ENCODE measurements at places on chromosomes 1 and 21. TPM values are rescaled to one million over a fixed set of nuclear protein-coding genes. Genes with fewer than 3 reads are reported as not detected.

The EFCAB7 gene
- 9.6 TPM for total RNA-seq

The DNAJC8 gene
- total RNA-seq, result 71.7 TPM

GRCh38 chr1:228647523-228648444 lies 87.5 kb upstream of the RHOU start:
- DNase-seq, result peak; percentile 80

DNA sequence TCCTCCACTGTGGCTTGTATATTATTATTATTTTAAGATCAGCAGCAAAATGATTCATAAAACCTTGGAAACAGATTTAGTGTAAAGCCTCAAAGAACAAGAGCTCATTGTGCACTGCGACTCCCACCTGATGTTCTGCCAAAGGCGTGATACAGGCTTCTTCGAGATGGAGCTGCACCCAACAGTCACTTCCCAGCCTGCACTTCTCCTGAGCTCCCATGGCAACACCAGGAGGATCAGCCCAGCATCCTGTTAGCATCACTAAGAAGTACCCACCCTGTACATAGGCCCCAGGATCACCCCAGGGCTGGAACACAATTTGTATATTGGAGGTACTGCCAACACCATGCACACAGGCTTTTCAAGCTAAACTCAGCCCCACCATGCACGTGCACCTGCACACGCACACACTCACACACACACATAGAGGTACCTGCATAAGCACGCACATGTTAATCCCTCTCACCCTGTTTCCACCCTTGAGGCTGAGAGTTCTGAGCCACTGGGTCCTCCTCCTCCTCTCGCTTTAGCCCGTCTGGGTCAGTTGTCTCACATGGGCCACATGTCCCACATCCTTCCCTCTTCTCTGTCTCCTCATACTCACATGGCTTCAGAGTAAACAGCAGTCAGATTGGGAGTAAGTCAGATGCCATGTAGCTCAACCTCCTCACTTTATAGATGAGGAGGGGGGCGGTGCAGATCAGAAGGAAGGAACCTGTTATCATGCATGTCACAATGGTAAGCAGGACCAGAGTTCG lies 281.9 kb upstream of the POU3F1 start:
- DNase-seq, result no peak

- no peak for DNase-seq
Measured at GRCh38 chr1:27476237-27476636, 13.7 kb downstream of the WASF2 start.

- DNase-seq, result no peak
Measured at GRCh38 chr1:217747156-217747769, 116.1 kb downstream of the SPATA17 start.
